ENCODE measurements at places on chromosomes 2 and 18. TPM values are rescaled to one million over a fixed set of nuclear protein-coding genes. Genes with fewer than 3 reads are reported as not detected.

GRCh38 chr2:2831633-2832032 lies 500.6 kb upstream of the MYT1L start:
- no peak for DNase-seq

DNA sequence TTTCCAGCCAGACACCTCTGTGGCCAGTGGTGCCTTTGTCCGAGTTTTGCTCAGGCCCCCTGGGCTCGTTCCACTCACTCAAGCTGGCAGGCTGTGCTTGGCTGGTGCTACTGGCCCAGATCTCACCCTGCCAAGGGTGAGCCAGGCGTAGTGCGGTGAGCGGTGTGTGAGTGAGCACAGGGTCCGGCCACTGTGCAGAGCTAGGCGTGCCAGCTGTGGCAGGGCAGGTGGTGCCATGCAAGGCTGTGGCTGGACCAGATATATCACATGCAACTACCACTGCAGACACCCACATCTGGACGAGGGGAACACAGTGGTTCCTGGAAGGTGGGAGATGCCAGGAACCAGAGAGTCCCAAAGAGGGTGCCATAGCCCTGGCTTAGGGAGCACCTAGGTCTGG lies 70.1 kb downstream of the SRBD1 start:
- no peak for DNase-seq

- no peak for DNase-seq
Observed at GRCh38 chr18:75698861-75699260, 271.4 kb upstream of the SMIM21 start.

DNA sequence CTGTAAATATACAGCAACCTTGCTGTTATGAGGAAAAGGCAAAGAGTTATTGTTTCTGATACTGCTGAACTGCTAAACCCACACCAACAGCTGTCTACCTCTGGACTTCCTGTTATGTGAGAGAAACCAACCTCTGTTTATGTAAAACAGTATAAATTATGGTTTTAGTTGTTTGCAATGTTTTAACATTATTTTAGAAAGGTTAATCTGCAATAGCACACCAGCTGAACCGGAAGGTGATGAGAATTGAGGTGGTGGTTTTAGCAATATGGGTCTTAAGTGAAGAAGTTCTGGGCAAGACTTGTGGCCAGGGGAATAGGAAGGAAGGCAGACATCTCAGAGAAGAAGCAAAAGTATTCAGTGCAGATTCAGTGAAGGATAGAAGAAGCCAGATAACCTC lies 237.8 kb downstream of the PLCL1 start:
- no peak for DNase-seq

GRCh38 chr2:43452318-43452731 lies 143.5 kb downstream of the THADA start:
- no peak for DNase-seq

The MC2R gene
- not detected for total RNA-seq

The RAD51AP2 gene
- 0.07 TPM for total RNA-seq

The RPRM gene
- 3.1 TPM for total RNA-seq

Data from progenitor cell of endocrine pancreas (in vitro differentiated cells).